Left lung (tissue), 14 donors: ENCODE measurements at places on chromosomes 16 and 17.

DNA sequence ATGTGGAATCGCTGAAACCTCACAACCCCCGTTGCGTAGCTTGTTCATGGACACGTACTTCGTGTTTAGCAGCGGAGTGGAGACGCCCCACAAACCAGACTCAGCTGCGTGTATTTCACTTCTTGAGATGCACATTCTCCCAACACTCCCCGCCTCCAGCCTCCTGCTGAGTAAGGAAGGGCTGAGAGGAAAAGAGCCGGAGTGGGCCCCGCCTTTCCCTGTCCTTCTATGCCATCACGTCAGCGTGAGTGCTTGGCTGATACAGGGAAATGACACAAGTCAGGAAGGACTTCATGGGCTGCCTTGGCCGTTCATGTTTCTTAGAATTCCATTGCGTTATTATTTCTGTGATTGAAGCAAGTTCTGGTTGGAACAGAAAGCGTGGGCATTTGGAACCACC lies 68.6 kb upstream of the CBX4 start:
- no peak for DNase-seq

DNA sequence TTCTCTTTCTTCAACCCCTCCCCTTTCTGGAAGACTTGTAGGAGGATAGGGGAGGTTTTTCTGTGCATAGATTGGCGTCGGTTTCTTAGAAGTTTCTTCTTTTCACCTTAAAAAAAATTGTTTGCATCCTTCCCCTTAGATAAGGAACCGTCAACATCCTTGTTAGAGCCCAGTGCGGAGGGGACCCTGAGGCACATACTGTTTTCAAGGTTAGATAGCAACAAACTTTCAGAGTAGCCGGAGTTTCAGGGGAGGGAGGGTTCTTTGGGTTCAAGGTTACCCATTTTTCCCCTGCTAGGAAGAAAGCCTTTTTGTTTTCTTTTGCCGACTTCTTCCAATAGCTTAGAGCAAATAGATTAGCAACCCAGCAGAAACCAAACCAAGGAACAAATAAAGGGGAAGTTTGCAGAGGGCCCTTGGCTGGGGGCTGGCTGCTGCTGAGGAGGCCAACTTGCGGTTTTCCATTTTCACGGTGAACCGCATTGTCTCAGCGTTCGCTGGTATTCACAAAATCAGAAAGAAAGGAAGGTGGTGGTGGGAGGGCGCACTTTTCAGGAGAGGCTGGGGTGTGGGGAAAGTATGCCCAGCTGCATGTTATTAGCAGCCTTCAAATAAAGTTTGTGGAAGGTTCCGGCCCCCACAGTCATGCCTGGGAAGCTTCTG lies 28.8 kb downstream of the MSI2 start:
- DNase-seq = no peak

DNA sequence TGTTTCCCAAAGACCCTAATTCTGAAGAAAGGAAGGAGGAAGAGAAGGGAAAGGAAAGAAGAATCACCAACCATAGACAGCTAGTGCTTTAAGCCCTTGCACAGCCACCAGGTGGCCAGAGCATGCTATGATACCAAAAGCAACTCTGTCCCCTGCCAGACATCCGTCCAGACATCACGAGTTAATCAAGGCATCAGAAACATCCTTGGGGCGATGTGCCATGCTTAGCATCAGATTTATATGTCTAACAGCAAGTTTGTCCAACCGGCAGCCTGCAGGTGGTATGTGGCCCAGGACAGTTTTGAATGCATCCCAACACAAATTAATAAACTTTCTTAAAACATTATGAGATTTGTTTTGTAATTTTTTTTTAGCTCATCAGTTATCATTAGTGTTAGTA lies 2.9 kb upstream of the CRYBA1 start:
- no peak for DNase-seq

DNA sequence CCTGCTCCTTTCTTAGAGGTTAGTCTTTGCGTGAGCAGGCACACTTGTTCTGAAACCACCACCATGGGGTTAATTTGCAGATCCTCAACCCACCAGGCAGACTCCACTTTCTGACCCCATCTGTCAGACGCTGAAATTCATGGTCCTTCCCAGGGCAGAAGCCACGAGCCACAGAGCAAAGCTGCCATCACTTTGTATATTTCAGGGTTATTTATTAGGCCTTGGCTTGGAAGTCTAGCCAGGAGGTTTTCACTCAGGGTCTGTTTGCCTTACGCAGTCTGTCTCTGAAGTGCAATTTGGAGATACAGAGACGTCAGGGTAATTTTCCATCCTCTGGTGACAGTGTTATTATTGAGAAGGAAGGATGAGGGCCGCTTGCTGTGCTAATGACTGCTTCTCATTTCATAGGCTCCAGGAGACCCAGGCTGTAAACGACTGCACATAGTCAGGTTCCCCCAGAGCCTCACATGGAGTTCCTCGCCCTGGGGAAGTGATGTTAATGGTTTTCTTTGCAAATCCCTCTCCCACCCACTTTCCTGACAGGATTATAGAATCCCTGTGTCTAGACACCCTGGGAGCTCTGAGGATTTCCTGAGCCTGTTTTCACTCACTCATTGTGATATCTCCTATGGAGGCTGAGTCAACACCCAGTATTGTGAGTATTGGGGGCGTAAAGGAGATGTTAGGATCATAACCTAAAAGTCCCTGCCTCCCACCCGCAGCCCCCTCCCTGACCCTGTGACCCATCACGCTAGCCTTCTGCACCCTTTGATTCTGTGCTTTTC lies 269.0 kb downstream of the ABCC12 start:
- DNase-seq = no peak

DNA sequence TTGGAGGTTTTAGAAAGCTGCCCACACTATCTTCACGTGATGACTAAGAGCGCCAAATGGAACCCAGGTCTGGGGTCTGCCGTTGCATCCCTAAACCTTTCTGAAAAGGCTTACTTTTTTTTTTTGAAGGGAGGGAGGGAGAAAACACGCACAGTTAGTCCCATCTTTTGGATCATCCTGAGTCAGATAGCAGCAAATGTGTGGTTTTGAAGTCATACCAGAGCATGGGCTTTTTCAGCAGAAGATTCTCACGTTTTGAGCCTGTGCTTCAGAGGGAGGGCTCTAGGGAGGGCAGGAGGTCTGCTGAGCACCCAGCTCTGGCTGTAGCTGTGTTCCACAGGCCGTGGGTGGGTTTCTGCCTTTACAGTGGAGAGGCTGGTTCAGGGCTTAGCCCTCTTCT lies 194.7 kb downstream of the SNX29 start:
- no peak for DNase-seq

DNA sequence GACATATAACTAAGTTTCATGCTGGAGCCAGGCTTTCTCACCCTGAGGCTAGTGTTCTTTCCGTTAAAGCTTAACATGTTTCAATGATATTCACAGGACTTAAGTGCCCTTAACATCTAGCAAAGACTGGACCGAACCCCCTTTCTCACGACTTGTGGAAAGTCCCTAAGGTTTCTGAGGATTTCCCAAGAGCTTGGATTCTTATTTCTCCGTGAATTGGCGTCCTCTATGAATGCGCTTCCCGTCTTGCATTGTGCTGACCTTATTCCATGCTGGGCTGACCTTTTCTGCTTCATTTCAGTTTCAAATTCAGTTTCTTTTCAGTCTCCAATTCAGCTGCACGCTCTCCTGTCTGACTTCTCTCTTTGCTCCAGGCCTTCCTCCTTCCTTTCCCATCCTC lies 206.4 kb downstream of the HS3ST3A1 start:
- no peak for DNase-seq

DNA sequence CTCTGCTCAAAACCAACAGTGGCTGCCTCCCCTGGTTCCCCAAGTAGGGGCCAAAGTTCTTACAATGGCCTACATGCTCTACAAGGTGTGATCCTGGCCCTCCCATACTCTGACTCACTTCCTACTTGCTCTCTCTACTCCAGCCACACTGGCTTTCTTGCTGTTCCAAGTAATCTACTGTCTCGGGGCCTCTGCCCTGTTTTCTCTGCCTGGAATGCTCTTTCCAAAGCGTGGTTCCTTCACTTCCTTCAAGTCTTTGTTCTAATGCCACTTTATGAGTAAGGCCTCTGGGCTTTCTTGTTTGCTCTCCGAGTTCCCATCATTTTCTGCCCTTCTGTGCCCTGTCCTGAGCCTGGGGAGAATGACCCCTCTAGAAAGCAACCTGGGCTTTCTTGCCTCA lies 4.1 kb upstream of the CDH3 start:
- no peak for DNase-seq

GRCh38 chr16:46974352-46974751 lies 878 bp upstream of the DNAJA2 start:
- no peak for DNase-seq

GRCh38 chr17:10661437-10661836 lies 4.3 kb upstream of the MYH3 start:
- no peak for DNase-seq

- peak; percentile 61 for DNase-seq
Observed at GRCh38 chr16:89297910-89298545, 80.5 kb downstream of the ZNF778 start.

DNA sequence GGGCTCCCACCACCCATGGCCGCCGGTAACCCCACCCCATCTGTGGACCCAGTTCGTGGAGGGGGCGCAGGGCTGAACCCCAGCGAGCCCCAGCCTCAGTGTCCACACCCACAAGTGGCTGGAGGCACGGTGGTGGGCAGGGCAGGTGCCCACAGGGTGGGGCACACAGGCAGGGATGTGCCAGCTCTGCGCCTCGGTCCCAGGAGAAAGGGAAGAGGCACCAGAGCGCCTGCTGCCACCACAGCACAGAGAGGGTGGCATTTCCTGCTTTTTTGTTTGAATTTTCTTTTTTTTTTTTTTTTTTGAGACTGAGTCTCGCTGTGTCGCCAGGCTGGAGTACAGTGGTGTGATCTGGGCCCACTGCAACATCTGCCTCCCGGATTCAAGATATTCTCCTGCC lies 19.0 kb downstream of the ZFPM1 start:
- DNase-seq = no peak

DNA sequence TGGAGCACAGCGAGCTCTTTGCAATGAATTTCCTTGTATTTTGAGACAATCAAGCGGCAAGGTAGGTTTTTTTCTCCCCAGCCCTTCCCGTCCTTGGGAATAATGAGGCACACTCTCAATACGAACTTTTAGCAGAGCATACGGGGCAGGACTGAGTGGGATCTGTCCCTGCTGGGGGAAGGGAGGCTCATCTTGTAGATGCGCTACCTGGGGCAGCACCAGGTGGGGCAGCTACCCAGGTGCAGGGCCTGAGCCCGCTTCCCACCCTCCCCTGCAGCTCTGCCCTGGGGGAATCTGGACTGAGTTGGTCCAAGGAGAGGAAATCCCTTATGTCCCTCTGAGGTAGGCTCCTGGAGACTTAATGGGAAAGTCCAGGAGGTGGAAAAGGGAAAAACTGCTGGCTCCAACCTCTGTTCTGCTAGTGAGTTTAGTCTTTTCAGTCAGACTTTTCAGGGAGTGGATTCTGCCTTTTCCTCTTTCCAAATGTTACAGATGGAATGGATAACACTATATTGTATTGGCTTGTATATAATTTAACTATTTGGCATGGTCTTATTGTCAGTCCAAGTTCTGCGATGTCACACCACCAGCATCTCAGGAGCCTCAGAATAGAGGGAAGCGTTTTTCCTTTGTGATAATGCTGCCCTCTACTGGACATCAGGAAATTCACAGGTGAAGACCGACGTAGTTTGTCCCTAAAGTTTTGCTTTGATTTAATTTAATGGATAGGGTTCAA lies 9.6 kb upstream of the CES1 start:
- no peak for DNase-seq

DNA sequence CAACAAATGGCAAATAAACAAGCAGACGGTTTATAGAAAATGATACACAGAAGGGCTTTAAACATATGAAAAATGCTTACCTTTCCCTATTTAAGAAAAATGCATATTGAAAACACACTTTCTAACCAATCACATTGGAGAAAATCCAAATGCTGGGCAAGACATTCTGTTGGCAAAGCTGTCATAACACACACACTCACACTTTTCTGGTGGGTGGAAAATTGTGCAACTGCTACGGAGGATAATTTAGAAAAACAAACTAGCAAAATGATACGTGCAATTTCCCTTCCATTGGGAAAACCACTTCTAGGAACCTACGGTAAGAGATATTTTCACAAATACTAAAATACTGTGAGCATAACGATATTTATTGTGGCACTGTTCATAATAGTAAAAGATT lies 9.8 kb upstream of the MYH3 start:
- no peak for DNase-seq

DNA sequence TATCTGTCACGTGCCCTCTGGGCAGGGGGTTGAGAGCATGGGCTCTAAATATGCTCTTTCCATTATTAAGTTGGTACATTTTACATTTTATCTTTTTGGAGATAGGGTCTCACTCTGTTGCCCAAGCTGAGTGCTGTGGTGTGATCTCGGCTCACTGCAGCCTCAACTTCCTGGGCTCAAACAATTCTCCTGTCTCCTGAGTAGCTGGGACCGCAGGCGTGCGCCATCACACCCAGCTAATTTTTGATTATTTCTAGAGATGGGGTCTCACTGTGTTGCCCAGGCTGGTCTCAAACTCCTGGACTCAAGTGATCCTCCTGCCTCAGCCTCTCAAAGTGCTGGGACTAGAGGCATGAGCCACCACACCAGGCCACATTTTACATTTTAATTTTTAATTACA lies 43.9 kb upstream of the KDM6B start:
- no peak for DNase-seq

DNA sequence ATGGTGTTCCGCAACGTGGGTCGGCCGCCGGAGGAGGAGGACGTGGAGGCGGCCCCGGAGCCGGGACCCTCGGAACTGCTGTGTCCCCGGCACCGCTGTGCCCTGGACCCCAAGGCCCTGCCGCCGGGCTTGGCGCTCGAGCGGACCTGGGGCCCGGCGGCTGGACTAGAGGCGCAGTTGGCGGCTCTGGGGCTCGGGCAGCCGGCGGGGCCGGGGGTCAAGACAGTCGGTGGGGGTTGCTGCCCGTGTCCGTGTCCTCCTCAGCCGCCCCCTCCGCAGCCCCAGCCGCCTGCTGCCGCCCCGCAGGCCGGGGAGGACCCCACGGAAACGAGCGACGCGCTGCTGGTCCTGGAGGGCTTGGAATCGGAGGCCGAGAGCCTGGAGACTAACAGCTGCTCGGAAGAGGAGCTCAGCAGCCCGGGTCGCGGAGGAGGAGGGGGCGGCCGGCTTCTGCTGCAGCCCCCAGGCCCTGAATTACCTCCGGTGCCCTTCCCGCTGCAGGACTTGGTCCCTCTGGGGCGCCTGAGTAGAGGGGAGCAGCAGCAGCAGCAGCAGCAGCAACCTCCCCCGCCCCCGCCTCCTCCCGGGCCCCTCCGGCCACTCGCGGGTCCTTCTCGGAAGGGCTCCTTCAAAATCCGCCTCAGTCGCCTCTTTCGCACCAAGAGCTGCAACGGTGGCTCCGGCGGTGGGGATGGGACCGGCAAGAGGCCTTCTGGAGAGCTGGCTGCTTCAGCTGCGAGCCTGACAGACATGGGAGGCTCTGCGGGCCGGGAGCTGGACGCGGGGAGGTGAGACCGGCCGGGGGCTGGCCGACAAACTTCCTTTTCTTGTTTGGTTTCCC lies 821 bp downstream of the SOCS7 start:
- DNase-seq = no peak
